Stimulated activated CD4-positive, alpha-beta T cell treated with anti-CD3 and anti-CD28 coated beads, Interleukin-15, amount 100 ng/mL, for 1 hour (primary cell): ENCODE measurements at places on chromosomes 4 and X.

GRCh38 chrX:25277574-25277973 lies 261.8 kb upstream of the ARX start:
- no peak for DNase-seq

- peak; percentile 77 for DNase-seq
Measured at GRCh38 chr4:103198111-103198765, at the start of gene CENPE. CENPE (minus strand) TSS chr4:103198343; CDS start chr4:103198319, 24 bp downstream.

DNA sequence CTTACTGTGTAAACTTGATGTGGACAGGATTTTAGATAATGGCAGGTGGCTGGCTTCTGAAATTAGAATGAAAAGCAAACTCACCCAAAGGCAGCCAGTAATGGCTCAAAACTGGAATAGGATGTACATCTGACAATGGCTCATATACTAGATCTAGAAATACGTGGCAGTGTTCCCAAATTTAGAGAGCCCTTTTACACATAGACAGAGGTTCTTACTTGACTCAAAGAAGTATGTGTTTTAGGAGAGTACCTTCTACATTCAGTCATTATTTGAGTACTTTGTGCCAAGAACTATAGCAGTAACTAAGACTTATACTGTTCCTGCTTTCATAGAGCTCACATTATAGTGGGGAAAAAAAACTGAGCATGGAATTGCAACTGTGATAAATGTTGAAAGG lies 48.0 kb downstream of the UBE2K start:
- DNase-seq: no peak

DNA sequence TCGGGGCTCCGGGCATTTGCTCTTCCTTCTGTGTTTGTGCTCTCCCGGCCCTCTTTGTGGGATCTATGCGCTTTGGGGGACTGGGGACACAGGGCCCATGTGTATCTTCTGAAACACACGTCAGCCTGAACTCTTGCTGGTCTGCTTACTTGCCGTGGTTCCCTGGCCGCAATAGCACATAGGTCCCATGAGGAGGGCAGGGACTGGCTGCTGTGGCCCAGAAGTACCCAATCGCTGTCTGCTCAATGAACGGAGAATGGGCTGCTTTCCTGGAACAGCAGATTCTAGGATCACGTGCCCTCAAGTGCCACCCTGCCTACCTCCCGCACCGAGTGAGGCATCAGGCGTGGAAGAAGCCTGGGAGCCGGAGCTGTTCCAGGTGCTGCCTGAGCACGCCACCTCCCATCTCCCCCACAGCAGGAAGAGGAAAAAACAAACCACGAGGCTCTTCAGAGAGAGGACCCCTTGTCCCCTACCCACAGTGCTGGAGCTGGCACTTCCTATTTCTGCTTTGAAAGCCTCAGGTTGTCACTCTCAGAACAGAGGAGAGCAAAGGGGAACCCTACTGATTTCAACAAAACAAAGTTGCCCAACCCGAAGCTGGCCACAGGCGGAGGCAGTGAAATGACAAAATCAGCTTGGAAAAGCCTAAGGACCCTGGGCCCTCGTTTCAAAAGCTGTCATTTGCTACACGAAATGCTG lies 3.8 kb downstream of the G6PD start:
- DNase-seq: no peak

DNA sequence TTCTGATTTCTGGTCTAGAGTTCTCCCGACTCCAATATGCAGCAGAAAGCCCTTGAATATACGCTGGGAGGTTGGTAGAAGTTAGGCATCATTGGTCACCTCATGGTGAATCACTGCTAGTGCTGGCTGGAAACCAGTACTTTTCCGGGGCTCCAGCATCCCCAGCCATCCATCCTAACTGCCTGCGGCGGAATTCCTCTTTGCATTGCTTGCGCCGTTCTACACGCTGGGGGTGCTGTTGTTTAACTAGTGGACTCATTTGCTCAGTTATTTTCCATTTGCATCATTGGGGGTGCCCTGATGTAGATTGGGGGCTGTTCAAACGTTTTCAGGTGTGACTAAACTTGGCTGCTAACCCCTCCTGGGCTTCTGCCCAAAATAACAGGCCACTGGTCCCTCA lies 23.3 kb upstream of the GPR50 start:
- no peak for DNase-seq

DNA sequence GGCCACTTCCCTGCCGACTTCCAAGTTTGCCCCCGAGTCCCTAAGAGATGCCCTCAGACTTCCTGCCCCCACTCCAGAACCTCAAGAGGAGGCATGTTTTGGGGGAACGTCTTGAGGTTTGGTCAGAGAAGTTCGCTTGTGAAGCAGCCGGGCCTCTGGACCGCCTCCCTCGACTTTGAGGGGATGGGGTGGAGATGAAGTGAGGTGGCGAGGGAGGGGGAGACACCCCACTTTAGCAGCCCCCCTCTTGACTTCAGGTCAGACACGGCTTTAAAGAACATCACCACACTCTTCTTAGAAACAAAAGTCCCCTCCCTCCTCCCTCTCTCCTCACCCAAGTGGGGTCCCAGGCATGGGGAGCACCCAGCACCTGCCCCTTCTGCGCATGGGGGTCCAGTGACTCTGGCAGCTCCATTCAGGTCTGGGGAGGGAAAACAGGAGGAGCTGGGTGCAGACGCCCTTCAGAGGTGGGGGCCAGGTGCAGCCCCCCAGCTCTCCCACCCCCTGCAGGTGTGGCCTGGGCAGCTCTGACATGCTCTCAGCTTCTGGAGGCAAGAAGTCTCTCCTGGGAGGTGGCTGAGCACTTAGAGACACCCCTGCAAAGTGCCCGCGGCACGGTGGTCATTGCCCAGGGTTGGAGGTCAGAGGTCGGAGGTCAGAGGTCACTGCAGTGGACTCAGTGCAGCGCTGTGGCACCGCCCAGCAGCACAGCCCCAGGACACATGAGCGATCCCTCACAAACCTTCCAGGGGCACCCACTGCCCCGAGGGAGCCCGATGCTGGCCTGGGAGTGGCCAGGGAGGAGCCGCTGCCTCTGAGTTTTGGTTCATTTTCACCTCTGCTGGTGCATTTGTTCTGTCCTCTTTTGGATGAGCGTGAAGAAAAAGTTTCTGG lies 108.8 kb downstream of the CPZ start:
- DNase-seq: no peak

DNA sequence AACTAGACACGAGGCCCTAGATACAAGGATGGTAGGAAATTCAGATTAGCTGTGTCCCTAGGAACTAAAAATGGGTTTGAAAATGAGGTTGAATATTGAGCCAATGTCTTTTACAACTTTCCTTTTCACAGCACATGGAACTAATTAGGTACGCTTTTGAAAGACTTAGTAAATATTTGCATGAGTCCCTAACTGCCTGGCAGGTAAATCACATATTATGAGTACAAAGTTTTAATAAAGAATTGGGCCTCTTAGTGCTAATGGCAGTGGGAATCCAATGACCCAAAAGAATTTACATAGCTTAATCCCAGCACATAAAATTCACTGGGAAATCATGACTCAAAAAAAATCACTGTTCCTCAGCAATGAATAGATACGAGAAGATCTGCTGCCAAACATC lies 16.8 kb downstream of the MUC7 start:
- no peak for DNase-seq
